ENCODE measurements at places on chromosomes 4 and X. TPM values are rescaled to one million over a fixed set of nuclear protein-coding genes. Genes with fewer than 3 reads are reported as not detected.
A peak's percentile ranks its signal among the peaks of the same experiment; 100 is the strongest.

DNA sequence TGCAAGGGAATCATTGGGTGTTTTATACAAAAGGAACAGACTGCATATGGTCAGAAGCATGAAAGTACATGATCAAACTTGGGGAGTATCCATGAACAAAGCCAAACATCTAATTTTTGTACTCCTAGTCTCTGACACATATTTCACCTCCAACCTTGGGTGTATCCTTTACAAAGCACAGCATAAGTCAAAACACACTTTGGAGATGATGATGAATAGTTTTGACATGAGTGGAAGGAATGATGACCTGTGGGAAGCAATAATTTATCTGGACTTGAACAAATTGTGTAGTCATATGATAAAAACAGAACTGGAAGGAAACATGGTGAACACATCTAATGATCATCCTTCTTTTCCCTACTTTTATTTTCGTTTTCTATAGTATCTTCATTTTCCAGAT lies 108.7 kb upstream of the PLS3 start:
- DNase-seq = peak; percentile 37

Gene HEPH
- 2.4 TPM for total RNA-seq

Gene TSPYL2
- total RNA-seq = 7.7 TPM

- DNase-seq = no peak
Observed at GRCh38 chrX:50941638-50942037, 31.1 kb downstream of the BMP15 start.

Gene LANCL3
- total RNA-seq = under 0.01 TPM

GRCh38 chr4:140057701-140058100 lies 96.3 kb downstream of the MAML3 start:
- DNase-seq = no peak

Gene PNMA6A
- total RNA-seq = 1.1 TPM

Gene CT45A10
- not detected for total RNA-seq

DNA sequence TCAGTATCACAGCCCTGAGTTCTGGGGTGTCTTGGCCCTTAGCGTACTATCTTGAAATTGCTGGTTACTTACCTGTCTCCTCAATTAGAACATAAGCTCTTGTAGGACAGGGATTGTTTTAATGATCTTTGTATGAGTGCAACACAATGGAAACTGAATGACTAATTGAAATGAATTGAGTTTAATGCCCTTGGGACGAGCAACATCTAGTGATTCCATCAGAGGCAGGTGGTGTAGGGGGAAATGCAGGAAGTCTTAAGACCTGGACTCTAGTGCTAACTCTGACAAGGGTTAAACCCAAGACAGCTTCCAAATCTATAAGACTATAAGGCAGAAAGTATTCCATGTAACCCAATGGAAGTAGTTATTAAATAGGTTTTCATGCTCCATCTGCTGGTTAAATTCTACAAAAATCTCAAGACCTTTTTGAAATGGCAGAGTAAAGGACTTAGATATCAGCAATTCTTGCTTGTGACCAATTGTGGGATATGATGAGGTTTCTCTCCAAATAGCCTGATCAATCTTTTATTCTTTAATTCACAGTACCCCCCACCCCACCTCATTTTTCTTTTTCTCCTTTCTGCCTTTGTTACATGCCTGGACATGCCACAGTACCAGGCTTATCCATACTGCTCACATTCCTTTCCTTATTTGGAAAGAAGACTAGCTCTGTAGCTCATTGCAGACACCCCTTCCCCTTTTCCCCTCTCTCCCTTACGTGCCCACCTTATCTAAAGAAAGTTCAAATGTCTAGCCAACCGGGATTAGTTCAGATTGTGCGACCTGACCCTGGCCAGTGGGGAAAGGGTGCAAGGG lies 340.8 kb downstream of the PAPSS1 start:
- DNase-seq = no peak

DNA sequence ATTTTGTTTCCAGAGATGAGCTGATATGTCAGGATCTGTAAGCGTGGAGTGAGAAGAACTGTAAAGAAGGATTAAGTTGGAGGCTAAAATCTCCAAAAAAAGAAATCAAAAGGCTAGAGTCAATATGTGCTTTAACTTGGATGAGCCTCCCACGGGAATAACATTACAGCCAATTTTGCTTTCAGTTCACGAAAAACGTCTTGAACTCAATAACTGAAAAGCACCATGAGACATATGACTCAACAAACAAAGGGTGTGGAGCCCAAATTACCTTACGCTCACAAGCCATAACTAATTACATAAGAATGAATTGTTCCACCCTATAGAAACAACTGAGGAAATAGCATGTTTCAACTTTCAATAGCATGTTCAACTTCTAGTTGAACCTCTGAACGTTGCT lies 22.3 kb downstream of the TMPRSS11D start:
- DNase-seq = no peak

DNA sequence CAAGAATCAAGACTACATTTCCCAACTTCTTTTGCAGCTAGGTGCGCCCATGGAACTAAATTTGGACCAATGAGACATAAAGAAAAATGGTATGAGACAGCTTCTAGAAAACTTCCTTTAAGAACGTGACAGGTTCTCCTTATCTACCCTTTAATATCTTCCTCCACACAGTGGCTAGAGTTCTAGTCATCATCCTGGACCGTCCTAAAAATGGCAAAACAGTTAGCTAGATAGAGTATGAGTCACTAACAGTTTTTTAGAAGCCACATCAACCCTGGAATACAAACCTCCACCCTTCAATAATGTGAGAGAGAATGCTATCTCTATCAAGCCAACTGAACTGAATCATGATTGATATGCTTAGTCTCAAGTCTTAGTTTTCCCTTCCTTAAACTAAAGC lies 267.9 kb upstream of the SLC7A11 start:
- no peak for DNase-seq

- DNase-seq = no peak
Observed at GRCh38 chrX:148540114-148540513, 39.7 kb downstream of the AFF2 start.

- no peak for DNase-seq
Observed at GRCh38 chr4:138400543-138400942, 158.4 kb upstream of the SLC7A11 start.

DNA sequence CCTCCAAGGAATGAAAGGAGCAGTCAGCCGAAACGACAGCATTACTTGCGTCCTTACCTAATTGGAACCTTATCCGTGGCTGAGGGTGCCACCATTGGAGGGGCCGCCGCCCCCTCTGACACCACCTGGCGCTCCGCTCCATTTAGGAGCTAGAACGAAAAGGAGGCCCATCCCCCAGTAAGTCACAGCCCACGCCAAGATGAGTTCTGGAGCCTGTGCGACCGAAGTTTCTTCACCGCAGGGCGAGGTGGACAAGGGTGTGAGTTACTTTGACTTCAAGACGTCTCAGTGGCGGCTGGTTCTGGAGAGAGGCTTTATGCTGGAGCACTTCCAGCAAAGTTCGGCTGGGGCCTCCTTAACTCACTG lies 729 bp upstream of the IRF2 start:
- peak; percentile 37 for DNase-seq

DNA sequence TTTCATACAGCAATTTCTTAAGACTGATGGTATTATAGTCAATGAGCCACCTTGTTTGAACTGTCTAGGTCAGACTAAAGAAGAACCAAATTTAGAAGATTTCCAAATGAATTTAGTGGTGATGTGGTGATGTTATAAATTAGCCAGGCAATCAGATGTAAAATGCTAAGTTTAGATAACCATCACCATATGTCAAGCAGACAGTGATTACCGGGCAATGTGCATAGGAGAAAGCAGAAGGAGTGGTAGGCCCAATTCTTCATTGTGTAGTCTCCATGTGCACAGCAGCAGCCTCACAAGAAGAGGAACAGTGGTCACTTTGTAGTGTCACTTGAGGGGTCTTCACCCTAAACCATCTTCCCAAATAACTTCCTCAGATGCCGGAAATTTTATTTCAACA lies 198.8 kb downstream of the ANTXR2 start:
- DNase-seq = no peak

Gene CDKL2
- under 0.01 TPM for total RNA-seq

- DNase-seq = peak; percentile 37
Observed at GRCh38 chrX:16664074-16664473, 14.1 kb downstream of the S100G start.

Gene UCP1
- total RNA-seq = not detected

Gene MAGEB1
- not detected for total RNA-seq
